ENCODE measurements at places on chromosomes 3 and 15.

GRCh38 chr3:68467465-68467864 is 464.9 kb downstream of the TAFA4 start:
- DNase-seq = no peak

- DNase-seq = no peak
Observed at GRCh38 chr3:68290333-68290732, 635.9 kb upstream of the SUCLG2 start.

- no peak for DNase-seq
Observed at GRCh38 chr3:152038490-152038889, 165.0 kb downstream of the SUCNR1 start.

DNA sequence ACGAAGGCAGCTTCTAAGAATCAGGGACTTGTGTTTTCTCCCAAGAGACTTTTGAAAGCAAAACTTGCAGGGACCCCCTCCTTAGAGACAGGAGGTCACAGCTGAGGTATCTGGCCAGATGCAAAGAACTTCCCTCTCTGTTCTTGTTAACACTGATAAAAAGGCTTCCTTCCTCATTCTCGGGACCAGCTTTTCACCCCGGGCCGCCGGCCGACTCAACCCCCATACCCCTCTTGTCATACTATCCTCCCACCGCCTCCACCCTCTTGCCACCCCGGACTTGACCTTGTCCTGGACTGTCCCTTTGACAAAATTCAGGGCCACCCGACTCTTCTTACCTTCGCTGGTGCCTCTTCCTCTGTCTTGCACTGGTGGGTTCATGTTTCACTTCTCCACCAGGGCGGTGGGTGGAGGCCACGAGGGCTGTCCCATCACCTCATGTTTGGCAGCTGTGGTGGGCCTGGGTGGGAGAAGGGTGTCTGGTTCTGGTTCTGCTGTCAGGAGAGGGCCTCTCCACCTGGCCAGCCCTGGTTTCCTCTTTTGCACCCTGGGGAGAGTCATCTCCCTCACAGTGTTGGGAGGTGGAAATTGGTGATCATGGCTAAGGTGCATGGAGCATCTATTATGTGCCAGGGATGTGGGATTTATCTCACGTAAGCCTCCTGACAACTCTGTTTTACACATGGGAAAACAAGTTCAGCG is 32.5 kb downstream of the BHLHE40 start:
- no peak for DNase-seq

DNA sequence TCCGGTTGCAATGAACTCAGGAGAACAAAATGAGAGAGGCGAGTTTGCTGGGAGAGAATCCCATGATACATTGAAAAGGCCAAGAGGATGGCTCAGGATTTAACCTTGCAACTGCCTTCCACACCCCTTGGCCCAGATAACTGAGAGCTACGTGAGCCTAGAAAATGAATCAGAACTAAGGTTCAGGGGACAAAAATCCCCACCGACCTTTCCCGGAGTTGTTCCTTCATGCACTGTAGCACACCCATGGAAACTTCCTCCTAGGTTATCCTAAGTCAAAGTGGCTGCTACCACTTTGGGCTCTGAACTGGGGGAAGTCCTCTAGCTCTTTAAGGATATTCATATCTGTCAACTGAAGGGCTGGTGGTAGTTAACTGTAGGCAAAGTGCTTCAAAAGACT is 58.3 kb upstream of the SLC4A7 start:
- DNase-seq = no peak

GRCh38 chr3:72368331-72368975 is 479.8 kb downstream of the SHQ1 start:
- DNase-seq = no peak

DNA sequence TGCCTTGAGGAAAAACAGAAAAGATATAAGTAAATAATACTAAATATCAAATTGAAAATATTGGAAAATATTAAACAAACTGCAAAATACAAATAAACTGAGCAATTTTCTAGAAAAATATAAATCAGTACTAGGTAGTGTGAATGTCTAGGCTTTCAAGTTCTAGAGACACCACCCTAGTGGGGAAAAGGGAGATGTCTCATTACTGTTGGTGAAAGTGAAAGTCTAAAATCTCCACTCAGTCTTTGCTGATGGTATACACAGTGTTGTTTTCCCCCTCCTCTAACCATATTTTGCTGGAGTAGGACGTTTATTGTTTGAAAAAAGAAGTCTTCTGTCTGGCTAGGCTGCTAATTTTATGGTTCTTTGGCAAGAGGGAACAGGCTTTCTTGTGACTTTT is 1368.9 kb downstream of the OTOL1 start:
- DNase-seq = no peak

DNA sequence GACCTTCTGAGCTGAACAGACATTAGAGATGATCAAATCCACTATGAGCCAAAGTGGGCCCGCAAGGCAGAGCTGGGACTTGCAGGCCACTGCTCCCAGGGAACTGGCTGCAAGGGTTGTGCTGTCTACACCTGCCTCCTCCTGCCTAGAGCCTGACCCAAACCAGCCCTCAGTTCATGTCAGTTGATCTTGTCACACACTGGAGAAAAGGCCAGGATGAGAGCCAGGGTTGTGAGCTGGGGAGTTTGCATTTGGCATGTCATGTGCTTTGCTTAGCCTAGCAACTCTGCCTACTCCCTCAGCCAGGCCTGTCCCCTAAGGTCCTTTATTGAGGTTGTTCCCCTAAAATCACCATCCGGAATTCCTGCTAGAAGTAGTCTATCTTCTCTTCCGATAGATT is 67.8 kb downstream of the RAB11A start:
- DNase-seq = no peak

DNA sequence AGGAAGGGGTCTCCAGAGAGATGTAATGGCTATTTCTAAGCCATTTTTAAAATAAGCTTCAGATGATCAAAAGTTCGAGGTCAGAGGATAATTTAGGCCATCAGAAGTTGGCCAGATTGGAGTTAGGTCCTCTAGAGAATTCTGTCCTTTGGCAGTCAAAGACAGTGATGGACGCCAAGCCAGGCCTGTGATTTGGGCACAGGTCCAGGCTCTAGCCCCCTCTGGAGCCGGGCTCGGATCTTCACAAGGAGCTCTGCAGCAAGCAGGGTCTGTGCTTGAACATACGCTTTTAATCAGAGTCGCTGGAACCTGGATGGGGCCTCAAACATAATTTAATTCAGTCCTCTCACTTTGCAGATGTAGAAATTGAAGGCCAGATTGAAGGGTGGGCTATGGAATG is 151.4 kb upstream of the BCL6 start:
- no peak for DNase-seq

- no peak for DNase-seq
Observed at GRCh38 chr3:73010158-73010557, 13.5 kb downstream of the PPP4R2 start.

DNA sequence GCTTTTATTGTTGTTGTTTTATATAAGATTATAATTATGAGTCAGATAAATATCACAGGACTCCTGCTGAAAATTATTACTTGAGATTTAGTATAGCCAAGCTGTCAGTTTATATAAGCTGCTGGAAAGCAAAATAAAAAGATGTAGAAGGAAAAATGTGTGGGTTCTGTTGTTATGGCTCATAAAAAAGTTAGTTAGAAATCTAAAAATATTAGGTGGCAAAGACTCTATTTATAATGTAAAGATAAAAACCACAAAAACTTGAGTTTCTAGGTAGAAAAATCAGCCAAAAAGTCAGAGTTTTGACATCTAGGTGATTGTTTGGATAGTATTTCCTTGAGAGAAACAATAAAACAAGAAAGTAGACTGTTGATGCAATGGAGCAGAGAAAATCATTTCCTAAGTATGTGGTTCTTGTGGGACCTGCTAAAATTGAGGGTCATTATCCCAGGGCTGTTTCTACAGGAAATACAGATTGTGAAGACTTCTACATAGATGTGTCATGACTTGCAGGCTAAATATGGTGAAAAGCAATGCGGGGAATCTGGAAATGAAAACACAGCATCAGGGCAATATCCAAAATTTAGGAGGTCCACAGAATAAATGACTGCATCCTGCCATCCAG is 1109.6 kb upstream of the CADM2 start:
- no peak for DNase-seq

GRCh38 chr3:16437640-16438039 is 75.9 kb downstream of the RFTN1 start:
- DNase-seq = no peak

DNA sequence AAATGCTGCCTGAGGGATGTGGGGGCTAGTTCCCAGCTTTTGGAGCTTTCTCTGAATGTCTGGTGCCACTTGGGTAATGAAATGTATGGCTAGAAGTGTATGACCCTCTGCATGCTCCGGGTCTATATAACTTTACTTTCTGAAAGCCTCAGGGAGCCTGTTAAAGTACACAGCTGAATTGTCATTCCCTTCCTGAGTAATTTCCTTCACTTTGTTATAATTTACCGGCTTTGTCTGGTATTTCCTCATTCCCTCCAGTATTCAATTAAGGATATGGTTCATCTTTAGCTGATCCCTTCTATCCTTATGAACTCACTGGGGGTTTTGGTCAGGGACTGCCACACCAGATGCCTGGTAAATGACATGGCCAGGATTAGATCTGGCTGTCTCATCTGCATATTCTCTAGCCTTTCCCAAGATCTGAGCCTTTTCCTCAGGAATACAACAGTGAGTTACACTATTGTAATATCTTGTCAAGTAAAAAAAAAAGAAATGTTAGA is 620.3 kb downstream of the ZPLD1 start:
- no peak for DNase-seq

GRCh38 chr3:127452321-127452821 is 138.2 kb downstream of the TPRA1 start:
- no peak for DNase-seq

- no peak for DNase-seq
Observed at GRCh38 chr3:7275396-7275795, 414.5 kb downstream of the GRM7 start.

- no peak for DNase-seq
Observed at GRCh38 chr3:19811689-19812088, 122.3 kb downstream of the EFHB start.

GRCh38 chr15:48423896-48424475 is 92.8 kb downstream of the DUT start:
- no peak for DNase-seq

- no peak for DNase-seq
Observed at GRCh38 chr15:76107169-76107568, 47.4 kb downstream of the TMEM266 start.

DNA sequence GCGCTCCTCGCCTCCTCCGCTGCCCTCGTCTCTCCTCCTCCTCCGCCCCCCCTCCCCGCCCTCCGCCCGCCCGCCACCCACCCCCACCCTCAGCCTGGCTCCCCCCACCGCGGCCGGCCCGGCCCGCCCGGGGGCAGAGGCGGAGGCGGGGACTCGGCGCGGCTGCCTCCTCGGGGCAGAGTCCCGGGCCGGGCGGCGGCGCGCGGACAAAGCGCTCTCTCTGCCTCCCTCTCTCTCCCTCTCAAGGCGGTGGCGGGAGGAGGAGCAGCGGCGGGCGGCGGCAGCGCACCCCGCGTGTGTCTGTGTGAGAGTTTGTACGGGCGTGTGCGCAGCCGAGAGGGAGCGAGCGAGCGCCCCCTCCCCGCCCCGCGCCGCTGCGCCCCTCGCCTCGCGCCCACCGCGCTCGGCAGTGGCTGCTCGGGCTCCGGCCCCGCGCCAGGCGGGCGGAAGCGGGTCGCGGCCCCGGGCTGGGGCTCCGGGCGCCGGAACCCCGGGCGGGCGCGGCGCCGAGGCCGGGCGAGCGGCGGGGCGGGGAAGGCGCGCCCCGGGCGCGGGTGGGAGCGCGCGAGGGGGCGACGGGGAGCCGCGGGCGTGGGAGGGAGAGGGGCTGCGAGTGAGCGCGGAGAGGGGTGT is at the start of gene IGF2BP2:
Gene IGF2BP2, minus strand, starts transcription at position 37 of the 633 bp plus-strand sequence. CDS start 82 bp downstream, outside the sequence.
- no peak for DNase-seq
